ENCODE measurements at places on chromosomes 2 and 18. TPM values are rescaled to one million over a fixed set of nuclear protein-coding genes. Genes with fewer than 3 reads are reported as not detected.
A peak's percentile ranks its signal among the peaks of the same experiment; 100 is the strongest.

GRCh38 chr2:168328421-168328820 is 81.0 kb upstream of the STK39 start:
- H3K4me3 ChIP-seq, result no peak overlapping the region
- no peak for DNase-seq
- H3K36me3 ChIP-seq, result peaks cover 8% of the 10 kb centered on the region
- no peak overlapping the region for H3K27ac ChIP-seq
- peaks cover 8% of the 10 kb centered on the region for H3K4me1 ChIP-seq
- H3K27me3 ChIP-seq, result peaks cover 6% of the 10 kb centered on the region

- no peak for DNase-seq
- H3K27ac ChIP-seq, result no peak overlapping the region
- no peaks in the 10 kb centered on the region for H3K36me3 ChIP-seq
- no peaks in the 10 kb centered on the region for H3K27me3 ChIP-seq
- H3K4me3 ChIP-seq, result no peak overlapping the region
Measured at GRCh38 chr2:70505613-70506391, 47.8 kb downstream of the TGFA start.

DNA sequence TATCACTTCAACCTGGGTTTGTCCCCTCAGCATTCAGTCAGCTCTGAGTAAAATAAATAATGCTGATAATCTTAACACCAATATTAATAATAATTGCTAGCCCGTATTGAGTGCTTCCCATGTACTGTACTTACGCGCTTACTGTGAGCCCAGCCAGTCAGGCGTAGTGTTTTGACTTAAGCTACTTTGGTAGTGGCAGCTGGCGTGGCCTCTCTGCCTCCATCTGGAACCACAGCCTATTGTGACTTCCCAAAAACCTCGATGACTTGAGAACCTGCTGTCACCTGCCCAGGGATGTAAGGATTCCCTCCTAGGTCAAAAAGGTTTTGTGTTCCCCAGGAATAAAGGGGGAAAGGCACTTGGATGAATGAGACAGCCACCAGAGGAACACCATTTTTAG is 53.2 kb downstream of the SUMO1 start:
- no peak for DNase-seq
- peaks cover 3% of the 10 kb centered on the region for H3K27me3 ChIP-seq
- no peak overlapping the region for H3K27ac ChIP-seq
- no peaks in the 10 kb centered on the region for H3K36me3 ChIP-seq
- no peaks in the 10 kb centered on the region for H3K4me1 ChIP-seq

DNA sequence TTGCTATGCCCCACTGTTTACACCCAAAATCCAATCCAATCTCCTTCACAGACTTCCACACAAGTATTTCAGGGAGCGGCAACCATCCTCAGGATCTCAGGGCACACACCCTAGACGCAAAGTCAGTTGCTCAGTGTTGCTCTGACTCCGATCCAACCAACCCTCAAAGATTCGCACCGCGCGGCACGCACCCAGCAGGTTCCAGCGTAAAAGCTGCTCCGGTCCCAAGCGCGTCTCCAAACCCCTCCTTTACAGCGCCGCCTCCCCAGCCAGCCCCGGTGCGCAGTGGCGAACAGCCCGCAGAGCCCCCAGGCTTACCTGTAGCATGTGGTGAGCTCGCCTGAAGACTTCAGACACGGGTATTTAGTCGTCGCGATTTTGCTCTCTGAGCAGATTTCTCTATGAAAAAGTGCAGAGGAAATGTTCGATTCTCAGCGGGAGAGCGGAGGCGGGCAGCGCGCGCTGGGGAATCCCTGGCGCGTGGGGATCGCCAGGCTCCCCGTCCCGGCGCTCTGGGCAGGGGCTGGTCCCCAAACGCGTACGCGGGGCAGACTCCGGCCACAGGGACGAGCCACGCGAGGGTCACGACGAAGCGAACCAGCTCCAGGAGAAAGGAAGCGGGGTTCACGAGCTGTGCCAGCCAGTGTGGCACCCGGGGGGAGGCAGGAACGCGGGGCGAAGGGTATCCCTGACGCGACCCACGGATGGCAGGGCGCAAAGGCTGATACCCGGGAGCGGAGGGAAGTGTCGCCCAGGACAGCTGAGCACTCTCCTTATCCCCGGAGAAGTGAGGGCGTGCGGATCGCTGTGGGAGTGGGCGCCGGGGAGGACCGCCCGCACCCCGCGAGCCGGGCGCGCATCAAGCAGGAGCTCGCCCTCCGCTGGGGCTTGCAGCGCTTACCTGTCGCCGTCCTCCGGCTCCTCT is 650 bp downstream of the CCBE1 start:
- H3K27ac ChIP-seq, result no peak overlapping the region
- peaks cover 53% of the 10 kb centered on the region for H3K27me3 ChIP-seq
- peak; percentile 10 for DNase-seq
- H3K4me1 ChIP-seq, result peaks cover 8% of the 10 kb centered on the region
- no peaks in the 10 kb centered on the region for H3K36me3 ChIP-seq

DNA sequence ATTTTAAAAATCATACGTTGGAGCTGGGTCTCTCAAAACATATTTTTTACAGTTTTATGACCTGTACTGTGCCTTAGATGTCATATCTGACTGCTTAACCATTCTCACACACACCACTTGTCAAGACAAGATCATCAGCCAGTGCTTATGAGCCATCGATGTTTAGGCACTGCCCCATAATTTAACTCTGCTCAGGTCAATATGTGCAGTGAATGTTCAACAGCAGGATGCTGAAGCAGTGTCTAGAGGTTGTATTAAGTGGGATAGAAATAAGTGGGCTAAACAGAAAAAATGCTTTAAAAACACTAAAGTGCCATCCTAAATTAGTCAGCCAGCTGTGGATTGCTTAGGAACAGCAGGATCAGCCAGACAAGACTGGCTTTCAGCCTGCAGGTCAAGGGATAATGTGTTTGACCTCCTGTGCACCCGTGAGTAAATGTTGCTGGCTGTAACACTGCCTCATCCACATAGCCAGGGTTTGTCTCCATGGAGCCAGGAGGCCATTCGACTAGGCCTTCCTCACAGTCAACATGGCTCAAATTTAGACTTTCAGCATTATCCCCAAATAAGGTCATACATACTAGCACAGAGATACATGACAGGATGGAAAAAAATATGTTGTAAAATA is 139.0 kb upstream of the NXPH2 start:
- H3K36me3 ChIP-seq, result no peaks in the 10 kb centered on the region
- H3K4me3 ChIP-seq, result no peak overlapping the region
- no peaks in the 10 kb centered on the region for H3K4me1 ChIP-seq
- H3K27ac ChIP-seq, result no peak overlapping the region
- no peaks in the 10 kb centered on the region for H3K27me3 ChIP-seq

DNA sequence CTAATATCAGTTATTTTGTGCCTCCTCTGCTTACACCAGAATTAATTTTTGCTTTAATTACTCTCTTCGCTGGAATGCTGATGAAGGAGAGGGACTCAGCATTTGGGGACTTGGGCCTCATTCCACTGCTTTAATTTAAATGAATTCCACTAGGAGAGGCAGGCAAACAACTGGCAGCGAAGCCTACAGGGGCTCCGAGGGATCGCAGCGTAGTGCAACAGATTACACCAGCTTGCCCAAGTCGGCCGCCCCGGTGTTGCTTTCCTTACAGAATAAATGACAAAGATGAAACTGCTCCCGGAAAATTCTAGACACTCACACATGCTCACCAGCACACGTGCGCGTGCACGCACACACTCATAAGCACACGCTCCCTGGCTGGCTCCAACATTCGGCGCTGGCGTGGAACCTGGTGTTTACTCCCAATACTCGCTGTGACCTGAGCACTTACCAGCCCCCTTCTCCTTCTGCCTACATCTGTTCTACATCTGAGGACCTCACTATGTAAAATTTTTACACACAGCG is 175.4 kb downstream of the ZNF521 start:
- H3K4me1 ChIP-seq, result no peaks in the 10 kb centered on the region
- no peaks in the 10 kb centered on the region for H3K36me3 ChIP-seq
- peaks cover 2% of the 10 kb centered on the region for H3K27me3 ChIP-seq
- H3K4me3 ChIP-seq, result no peak overlapping the region
- H3K27ac ChIP-seq, result no peak overlapping the region
- no peak for DNase-seq

DNA sequence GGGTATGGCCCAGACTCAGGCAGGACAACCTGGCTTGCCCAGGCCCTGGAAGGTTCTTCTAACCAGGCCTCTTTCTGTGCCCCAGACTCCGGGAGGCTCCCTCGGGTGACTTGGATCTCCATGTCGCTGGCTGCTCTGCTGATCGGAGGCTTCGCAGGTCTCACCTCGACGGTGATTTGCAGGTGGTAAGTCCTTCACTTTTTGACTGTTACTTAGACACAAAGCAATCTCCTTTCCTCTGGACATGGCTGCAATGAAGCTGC is 103.5 kb downstream of the TPO start:
- H3K36me3 ChIP-seq, result no peaks in the 10 kb centered on the region
- H3K4me1 ChIP-seq, result peaks cover 19% of the 10 kb centered on the region
- no peak overlapping the region for H3K27ac ChIP-seq

GRCh38 chr2:113038291-113038690 is 14.4 kb downstream of the IL36B start:
- H3K27ac ChIP-seq, result no peak overlapping the region
- DNase-seq, result no peak
- H3K4me3 ChIP-seq, result no peak overlapping the region

- no peak for DNase-seq
- peaks cover 32% of the 10 kb centered on the region for H3K4me1 ChIP-seq
- H3K27me3 ChIP-seq, result no peaks in the 10 kb centered on the region
- H3K36me3 ChIP-seq, result peaks cover 33% of the 10 kb centered on the region
- peak overlapping the region; percentile 93 for H3K27ac ChIP-seq
- peak overlapping the region; percentile 84 for H3K4me3 ChIP-seq
Measured at GRCh38 chr2:218271487-218271797, 1.1 kb downstream of the PNKD start.

- DNase-seq, result no peak
- no peak overlapping the region for H3K27ac ChIP-seq
- H3K4me3 ChIP-seq, result no peak overlapping the region
- no peaks in the 10 kb centered on the region for H3K27me3 ChIP-seq
Measured at GRCh38 chr2:225765820-225766219, 366.3 kb downstream of the NYAP2 start.

DNA sequence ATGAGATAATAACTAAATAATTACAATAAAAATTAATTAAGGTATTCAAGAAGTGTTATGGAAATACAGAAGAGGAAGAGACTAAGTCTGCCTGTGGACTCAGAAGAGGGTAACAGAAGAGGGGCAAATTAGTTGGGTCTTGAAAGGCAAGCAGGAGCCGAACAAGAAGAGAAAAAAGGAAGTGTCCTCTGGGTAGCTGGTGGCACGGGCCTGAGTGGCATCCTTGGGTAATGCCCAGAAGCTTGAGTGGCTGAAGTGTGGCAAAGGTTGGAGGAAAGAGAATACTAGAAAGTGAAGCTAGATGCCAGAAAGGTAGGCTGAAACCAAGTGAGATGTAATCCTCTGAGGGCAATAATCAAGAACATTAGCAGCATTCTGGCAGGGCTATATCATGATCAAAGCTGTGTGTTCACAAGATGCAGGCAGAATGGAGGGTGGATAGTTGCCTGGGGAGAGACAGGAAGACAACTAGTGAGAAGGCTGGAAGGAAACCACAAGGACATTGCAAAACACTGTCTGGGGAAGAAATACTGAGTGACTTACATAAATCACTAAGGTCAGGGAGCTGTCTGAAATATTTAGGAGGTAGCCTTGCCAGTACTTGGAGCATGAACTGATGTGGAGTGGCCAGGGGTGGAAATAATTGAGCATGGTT is 16.2 kb downstream of the DOCK10 start:
- peak overlapping the region; percentile 87 for H3K27ac ChIP-seq
- peaks cover 78% of the 10 kb centered on the region for H3K4me1 ChIP-seq
- DNase-seq, result no peak
- H3K4me3 ChIP-seq, result no peak overlapping the region
- peaks cover 47% of the 10 kb centered on the region for H3K36me3 ChIP-seq
- no peaks in the 10 kb centered on the region for H3K27me3 ChIP-seq

DNA sequence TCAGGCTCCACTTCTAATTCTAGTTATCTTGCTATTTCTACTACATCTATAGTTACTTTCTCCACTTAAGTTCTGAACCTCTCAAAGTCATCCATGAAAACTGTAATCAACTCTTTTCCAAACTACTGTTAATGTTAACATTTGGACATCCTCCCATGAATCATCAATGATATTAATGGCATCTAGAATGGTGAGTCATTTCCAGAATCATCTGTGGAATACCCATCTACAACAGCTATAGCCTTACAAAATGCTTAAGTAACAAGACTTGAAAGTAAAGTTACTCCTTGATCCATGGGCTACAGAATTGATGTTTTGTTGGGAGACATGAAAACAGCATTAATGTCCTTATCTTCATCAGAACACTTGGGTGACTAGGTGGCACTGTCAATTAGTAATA is 35.4 kb downstream of the BARD1 start:
- no peak overlapping the region for H3K27ac ChIP-seq
- no peaks in the 10 kb centered on the region for H3K4me1 ChIP-seq
- no peaks in the 10 kb centered on the region for H3K27me3 ChIP-seq
- DNase-seq, result no peak

DNA sequence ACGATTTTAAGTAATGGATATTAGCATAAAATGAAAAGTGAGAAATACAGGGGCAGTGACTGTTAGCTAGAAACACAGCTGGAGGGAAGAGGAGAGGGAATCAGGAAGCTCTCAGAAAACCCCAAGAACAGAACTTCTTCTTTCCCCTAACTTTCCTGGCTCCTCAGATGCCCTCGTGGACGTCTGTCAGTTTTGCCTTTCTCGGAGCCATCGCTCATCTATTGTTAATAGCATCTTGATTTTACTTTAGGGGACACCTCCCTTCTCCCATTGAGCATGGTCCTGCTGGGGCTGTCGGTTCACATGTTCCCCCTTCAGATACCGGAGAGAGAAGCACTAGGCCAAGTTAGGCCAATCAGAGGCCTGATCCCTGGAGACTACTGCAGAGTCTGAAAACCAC is 2.3 kb upstream of the PLEK start:
- H3K27me3 ChIP-seq, result no peaks in the 10 kb centered on the region
- no peak overlapping the region for H3K4me3 ChIP-seq
- H3K27ac ChIP-seq, result no peak overlapping the region
- DNase-seq, result no peak
- no peaks in the 10 kb centered on the region for H3K36me3 ChIP-seq
- peaks cover 29% of the 10 kb centered on the region for H3K4me1 ChIP-seq

DNA sequence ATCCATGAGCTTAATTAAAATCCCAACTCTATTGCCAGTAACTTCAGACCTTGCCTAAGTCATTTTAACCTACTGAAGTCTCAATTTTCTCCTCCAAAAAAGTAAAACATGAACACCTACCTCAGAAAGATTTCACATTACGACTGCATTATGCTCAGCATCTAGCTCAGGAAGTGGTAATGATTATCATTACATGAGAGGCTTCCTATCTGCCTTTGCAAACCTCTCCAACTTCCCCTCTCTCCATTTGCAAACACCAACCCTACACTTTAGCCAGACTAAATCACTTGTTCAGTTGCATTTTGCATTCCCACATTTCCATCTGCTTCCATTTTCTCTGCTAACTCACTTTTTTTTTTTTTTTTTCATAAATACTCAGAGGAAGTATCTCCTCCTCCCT is 6.8 kb downstream of the SLC38A11 start:
- H3K4me3 ChIP-seq, result no peak overlapping the region
- H3K4me1 ChIP-seq, result no peaks in the 10 kb centered on the region
- no peak overlapping the region for H3K27ac ChIP-seq
- peaks cover 8% of the 10 kb centered on the region for H3K27me3 ChIP-seq

The COL4A4 gene
- total RNA-seq, result not detected

The GAREM1 gene
- total RNA-seq, result not detected

The DES gene
- total RNA-seq, result not detected

The RUFY4 gene
- 0.76 TPM for total RNA-seq

The LINC00305 gene
- total RNA-seq, result not detected
